ENCODE measurements at places on chromosomes 16 and 17.

DNA sequence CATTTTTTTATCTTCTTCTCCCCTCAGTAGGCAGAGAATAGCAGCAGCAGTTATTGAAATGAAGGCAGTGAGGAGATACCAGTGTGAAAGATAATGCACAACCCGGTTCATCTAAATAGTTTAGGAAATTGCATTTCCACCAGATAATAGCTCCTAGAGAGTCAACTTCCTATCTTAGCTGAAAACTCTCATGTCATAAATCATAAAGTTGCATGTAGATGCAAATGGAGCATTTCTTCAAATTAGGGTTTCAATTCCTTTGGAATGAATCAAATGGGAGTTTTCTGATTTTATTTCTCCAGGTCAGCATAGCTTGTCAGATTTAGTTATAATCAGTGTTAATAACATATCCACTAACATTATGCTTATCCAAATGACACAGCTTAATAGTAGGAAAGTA is 335.3 kb downstream of the CNTNAP4 start:
- DNase-seq: no peak

- DNase-seq: no peak
Observed at GRCh38 chr16:86982912-86983311, 334.3 kb downstream of the C16orf95 start.

GRCh38 chr16:70692130-70692872 is 6.4 kb upstream of the MTSS2 start:
- DNase-seq: no peak

- DNase-seq: no peak
Observed at GRCh38 chr17:45812102-45812501, 28.0 kb downstream of the CRHR1 start.

- no peak for DNase-seq
Observed at GRCh38 chr16:85519540-85520231, 93.4 kb upstream of the GSE1 start.

- DNase-seq: no peak
Observed at GRCh38 chr17:57513569-57513968, 231.5 kb downstream of the CCDC182 start.
